ENCODE measurements at places on chromosomes 16 and 17.

GRCh38 chr16:15897834-15898254 lies 9.4 kb upstream of the CEP20 start:
- no peak for DNase-seq

DNA sequence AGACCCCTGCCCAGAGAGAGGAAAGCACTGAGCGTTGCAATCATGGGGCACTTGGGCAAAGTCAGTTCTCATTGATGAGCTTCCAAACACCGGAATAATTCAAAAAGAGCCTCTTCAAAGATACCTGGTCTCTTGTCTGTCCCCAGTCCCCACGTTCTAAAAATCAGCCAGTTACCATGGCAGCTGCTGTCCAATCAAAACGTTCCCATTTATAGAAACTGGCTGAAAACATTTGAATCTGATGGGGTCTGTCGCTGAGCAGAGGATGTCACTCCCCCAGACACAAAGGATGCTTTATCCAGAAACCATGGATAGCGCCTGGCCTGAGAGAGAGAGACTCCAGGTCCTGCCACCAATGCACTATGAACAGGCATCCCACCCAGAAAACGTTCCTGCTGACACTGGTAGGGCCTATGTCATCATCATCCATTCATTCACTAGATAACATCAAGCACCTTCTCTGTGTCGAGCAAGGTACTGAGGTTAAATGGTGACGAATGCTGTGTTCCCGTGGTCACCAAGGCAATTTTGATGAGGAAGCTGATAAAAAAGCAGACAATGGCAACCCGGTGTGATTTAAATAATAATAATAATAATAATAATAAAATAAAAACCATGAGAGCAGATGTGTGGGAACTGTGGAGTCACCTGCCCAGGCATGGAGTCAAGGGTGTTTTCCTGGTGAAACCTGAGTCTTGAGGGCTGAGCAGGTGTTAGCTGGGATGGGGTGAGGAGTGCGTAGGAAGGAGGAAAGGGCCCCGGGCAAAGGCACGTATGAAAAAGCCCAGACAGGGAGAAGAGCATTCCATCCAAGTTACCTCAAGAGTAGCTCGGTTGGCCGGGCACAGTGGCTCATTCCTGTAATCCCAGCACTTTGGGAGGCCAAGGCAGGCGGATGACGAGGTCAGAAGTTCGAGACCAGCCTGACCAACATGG lies 19.0 kb upstream of the CALB2 start:
- no peak for DNase-seq

GRCh38 chr16:71364133-71364681 lies 5.7 kb downstream of the CALB2 start:
- no peak for DNase-seq

DNA sequence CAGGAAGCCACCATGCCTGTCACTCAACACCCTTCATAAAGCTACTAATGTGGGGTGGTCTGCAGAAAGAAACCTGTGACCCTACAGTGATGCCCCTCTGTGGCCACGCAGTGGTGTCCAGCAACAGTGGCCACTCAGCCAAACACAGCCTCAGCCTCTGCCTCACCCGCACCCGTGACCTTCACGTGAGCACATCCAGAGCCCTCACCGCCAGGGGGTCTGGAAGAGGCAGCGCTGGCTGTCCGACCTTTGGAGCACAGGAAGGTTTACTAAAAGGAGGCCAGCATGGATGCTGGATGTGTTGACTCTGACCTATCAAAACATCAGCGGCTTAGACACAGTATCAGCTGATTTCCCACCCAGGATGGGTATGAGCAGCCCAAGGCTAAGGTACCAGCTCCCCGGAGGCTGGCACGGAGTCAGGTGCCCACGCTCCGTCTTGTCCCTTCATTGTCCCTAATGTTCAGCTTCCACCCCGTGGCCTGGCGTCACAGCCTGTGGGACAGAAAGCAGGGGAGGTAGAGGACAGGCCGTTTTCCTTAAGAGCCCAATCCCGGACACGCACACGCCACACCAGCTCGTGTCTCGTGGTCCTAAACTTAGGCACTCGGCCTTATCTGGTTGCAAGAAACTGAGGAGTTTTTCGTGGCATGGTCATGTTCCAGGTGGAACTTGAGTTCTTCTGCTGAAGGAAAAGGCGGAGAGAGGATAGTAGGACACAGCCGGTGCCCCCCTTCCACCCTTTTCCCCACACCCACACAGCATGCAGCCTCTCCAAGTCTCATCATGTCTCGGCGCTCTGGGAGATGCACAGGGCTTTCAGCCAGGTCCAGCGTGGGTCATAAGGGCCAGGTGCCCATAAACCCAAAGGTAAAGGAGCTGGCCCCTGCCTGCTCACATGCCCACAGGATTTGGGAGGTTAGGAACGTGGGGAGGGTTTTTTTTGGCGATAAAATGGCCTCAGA lies 49.7 kb upstream of the ENDOV start:
- DNase-seq: no peak

- no peak for DNase-seq
Measured at GRCh38 chr17:58268774-58269556, 11.8 kb downstream of the MPO start.

GRCh38 chr17:73914536-73915274 lies 270.5 kb upstream of the SDK2 start:
- no peak for DNase-seq

DNA sequence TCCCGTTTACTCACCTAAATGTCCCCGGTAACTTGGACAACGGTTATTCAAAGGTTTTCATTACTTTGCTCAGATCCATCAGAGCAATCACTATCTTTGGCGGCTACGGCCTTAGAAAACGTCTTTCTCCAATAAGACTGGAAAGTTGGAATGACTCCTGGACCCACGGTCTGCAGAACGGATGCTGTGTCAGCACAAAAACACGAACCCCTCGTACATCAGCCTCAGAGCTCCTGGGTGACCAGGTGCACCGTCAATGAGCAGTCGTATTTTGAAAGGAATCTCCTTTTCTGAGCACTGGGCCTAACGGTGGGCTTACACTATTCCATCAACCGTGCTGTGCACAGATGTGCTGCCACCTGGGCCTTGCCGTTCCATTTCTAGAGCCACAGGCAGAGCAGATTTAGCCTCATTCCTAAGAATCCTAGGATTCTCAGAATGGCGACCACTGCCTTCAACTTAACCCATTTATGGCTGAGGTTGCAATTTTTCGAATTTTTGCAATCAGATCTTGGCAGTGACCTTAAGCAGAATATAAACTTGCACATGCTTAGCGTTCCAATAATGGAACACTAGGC lies 110.8 kb upstream of the ZNF750 start:
- DNase-seq: no peak

- DNase-seq: no peak
Measured at GRCh38 chr17:43359469-43360110, 39.2 kb upstream of the ARL4D start.

DNA sequence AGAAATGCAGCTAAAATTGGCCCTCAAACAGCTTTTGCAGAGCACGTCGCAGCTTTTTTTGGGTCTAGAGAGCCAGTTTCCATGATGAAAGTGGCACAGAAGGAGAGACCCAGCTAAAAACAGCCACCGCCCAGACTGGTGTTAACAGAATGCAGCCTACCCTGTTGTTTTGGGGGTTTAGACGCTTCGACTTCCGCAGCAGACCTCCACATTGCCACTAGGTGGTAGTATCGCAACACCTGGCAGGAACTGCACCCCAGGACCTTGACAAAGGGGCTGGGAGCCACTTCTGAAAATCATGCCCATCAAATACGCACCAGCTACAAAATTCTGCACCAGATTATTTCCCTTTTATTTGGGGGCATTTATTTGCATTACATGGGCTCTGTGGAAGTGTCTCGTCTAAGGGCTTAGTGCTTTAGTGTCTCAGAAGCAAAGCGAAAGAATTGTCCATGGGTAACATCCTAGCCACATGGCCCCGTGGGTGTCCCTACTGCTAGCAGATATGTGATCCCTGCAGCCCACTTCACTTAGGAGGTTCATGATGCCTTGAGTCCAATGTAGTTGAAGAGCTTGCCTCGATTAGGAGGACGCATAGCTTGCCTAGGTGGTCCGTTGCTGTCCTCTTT lies 167.1 kb downstream of the HAPSTR1 start:
- no peak for DNase-seq

DNA sequence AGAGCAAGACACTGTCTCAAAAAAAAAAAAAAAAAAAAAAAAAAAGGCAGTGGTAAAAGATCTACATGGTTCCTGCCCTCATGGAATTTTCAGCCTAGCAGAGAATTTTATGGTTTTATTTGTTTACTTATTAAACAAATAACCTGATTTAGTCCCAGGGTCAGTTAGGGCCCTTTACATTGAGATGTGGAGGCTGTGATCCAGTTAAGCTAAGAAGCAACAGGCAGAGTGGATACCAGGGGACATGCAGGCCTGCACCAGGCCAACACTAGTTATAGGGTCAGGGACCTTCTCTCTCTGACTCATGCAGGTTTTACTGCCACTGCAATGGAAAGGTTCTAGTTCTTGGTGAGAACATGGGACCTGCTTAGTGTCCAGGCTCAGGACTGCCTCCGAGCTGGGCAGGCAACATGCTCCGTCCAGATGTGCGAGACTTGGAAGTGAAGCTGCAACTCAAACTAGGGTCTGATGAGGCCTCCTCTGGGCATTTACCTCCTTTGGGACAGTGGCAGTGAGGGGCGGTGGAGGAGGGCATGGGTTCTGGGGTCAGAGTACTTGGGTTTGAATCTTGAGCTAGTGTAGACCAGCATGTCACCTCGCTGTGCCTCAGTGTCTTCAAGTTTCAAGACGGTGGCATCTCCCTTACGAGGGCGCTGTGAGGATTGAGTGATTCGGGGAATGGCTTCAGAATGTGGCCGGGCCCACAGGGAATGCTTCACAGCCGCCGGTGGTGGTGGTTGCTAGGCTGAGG lies 301.8 kb downstream of the CPPED1 start:
- DNase-seq: no peak

DNA sequence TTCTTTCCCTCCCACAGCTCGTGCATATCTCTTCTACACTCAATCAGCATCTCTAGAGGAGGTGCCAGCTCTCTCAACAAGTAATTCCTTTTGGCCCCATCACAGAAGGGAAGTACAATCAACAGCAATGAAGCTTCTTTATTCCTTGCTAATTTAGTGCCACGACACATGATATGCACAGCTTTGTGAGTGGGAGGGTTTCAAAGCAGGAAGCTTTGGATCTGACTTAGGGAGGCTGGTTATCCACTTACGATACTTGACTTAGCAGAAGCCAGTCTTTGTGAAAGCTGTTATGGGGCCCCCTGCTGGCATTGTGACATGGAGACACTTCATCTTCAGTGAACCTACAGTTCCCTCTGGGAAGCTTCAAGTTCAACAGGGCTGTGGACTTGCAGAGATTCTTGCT lies 81.0 kb downstream of the TMEM100 start:
- peak; percentile 11 for DNase-seq

DNA sequence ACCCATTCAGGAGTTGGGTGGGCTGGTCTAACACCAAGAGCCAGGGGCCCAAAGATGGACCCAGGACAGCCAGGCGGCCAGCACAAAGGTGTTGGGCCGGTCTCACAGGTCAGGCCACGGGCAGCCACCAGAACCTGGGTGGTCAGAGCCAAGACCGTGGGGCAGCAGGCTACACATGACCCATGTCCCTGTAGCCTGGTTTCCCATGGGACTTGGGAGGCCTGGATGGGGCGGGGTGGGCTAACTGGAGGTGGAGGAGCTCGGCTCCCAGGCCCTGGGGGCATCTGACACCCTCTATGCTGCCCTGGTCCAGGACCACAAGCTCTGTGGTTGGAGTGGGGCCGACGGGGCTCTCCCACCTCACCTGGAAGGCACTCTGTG lies 17.2 kb downstream of the CTU2 start:
- DNase-seq: no peak

DNA sequence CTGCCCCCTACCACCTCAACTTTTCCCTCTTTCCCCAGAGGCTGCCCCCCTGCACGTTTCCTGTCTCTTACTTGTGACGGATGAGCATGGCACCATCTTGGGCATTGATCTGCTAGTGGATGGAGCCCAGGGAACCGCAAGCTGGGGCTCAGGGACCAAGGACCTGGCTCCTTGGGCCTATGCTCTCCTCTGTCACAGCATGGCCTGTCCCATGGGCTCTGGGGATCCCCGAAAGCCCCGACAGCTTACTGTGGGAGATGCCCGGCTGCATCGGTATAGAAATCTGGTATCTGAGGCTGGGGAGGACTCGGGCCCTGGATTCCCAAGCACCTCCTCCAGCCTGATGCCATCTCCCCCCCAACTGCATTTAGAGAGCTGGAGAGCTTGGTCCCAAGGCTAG lies 1.8 kb upstream of the CXCL16 start:
- DNase-seq: no peak

DNA sequence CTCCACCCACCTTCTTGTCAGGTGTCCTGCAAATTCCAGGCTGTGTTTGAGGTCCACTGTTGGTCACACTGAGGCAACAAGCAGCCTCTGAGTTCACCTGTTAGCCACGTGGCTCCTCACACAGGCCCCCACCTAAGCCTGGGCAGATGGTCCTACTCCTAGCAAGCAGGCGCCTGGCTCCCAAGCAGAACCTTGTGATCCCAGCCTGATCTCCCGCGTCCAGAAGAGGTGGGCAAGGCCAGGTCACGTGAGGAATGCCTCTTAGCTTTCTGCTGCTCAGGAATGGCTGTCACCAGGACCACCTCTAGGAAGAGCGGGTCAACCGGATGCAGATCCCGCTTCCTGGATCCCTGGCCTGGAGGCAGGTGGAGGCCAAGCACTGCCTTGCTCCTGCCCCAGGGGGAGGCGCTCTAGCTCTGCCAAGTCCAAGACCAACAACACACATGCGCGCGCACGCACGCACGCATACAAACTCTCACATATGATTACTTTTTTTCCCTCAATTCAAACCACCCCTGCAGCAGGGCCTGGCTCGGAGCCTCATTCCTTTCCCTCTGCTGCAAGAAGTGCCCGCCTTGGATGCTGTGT lies 9.5 kb downstream of the CYB561 start:
- DNase-seq: no peak

DNA sequence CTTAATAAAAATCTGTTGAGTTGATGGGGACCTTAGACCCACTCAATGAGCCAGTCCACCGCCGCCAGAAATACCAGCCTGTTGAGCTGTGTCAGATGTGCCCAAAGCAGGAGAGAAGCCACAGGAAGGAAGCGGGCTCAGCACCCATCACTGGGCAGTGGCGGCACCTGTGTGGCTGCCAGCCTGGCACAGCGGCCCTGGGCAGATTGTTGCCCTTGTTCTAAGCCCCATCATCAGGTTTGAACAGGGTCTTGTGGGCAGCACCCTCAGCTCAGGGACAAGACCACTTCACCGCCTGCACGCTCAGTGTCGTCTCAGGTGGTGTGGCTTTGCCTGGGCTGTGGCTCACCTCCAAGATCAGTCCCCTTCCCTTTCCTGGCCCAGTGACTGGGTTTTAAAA lies 9.3 kb downstream of the ENDOV start:
- DNase-seq: no peak
